Fibroblast of villous mesenchyme (primary cell): ENCODE measurements at places on chromosomes 5 and 9.

GRCh38 chr5:173201636-173202265 is 33.3 kb downstream of the NKX2-5 start:
- DNase-seq, result peak; percentile 37

GRCh38 chr9:128706671-128707381 is 4.5 kb downstream of the PKN3 start:
- DNase-seq, result no peak

DNA sequence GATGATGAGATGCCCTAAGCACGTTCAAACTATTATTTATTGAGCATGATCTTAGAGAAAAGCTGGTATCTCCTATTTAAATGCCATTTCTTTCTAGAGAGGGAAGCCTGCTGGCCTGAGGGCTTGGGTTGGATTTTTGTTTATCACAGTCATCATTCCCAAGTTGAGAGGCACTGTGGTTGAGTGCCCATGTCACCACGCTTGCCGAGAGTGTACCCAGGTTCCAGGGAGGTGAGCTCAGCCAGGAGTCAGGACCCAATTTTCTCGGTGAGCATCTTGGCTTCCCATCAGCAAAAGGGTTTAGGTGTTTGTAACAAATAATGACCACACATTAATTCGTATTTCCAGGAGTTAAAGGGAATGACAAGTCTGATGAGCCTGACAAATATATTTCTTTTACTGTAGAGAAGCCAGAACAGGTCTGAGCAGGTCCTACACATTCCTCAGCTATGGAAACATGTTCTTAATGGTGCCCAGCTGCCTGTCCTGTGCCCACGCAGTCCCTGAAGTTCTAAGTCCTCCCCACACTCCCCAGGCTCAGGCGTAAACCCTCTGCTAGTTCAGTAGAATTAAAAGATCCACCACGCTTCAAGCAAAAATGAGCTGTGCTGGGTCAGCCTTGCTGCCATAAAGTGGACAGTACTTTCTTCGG is 258.9 kb upstream of the IRX2 start:
- DNase-seq, result no peak

GRCh38 chr5:164578911-164579310 is 1073.5 kb downstream of the MAT2B start:
- no peak for DNase-seq

DNA sequence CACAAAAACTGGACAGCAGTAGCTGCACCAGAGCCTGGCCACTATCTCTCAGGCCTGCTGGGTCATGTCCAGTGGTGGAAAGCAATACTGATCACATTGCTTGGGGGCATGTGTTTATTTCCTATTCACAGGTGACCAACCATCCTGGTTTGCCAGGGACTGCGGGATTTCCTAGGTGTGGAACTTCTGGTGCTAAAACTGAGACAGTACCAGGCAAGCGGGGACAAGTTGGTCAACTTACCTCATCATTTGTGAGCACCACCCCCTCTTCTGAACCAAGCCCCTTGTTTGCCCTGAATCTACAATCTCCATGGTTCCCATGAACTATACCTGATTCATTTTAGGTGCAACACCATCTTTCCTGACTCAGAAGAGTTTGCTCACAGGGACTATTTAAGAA is 81.3 kb downstream of the TNC start:
- DNase-seq, result no peak

GRCh38 chr5:90813392-90813791 is 254.8 kb downstream of the ADGRV1 start:
- no peak for DNase-seq

DNA sequence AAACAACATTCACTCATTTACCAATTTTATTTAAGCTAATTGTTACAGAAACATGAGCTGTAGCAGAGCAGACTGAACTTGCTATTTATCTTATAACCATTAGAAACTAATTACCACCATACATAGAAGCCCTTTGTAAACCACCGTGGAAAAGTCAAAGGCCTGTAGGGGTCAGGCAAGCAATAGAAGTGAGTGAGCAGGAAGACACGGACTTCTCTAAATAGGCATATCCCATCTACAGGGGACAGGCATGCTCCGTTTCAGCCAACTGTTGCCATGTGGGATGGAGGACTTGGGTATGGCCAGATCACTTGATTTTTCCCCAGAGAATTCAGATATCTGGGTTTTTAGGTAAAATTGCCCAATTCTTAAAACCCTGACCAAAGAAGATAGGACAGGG is 44.8 kb downstream of the PRRC1 start:
- DNase-seq, result no peak

DNA sequence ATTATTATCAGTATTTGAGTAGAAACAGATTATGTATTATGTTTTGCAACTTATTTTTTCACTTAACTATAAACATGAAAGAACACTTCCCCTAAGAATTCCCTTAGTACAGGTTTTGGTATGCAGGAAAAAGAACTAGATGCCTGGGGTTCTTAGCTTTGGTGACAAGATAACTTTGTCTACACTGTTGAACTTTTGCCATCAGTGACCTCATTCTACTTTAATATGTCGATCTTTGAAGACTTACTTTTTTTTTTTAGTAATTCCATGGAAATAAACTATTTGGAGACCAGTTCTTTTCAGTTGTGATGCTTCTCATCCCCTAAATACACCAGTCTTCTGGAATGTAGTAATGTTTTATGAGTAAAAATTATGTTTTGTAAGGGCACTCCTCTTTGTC is 34.3 kb downstream of the ZNF462 start:
- DNase-seq, result peak; percentile 63

- no peak for DNase-seq
Observed at GRCh38 chr5:69454460-69455249, 37.9 kb upstream of the OCLN start.

GRCh38 chr5:136164226-136164625 is 28.7 kb downstream of the SMIM32 start:
- no peak for DNase-seq

DNA sequence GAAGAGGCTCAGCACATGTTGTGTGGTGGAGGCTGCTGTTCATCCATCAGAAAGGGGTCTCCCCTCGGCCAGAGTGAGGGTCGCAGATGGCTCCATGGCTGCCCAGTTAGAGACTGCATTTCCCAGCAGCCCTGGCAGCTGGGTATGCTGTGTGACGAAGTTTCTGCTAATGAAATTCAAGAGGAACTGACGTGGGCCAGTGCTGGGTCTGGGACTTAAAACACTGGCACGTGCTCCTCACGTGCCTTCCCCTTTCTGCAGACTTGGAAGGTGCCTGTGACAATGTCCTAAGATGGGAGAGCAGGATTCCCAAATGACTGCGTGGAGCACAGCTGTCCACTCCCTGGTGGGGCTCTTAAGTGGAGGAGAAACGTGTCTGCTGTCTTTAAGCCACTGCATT is 114.5 kb upstream of the RAPGEF1 start:
- peak; percentile 12 for DNase-seq

- DNase-seq, result peak; percentile 34
Observed at GRCh38 chr5:81852291-81853029, 101.6 kb upstream of the SSBP2 start.

- no peak for DNase-seq
Observed at GRCh38 chr5:170168797-170169196, 63.1 kb downstream of the FOXI1 start.

GRCh38 chr5:83034036-83034435 is 43.2 kb downstream of the TMEM167A start:
- DNase-seq, result no peak

DNA sequence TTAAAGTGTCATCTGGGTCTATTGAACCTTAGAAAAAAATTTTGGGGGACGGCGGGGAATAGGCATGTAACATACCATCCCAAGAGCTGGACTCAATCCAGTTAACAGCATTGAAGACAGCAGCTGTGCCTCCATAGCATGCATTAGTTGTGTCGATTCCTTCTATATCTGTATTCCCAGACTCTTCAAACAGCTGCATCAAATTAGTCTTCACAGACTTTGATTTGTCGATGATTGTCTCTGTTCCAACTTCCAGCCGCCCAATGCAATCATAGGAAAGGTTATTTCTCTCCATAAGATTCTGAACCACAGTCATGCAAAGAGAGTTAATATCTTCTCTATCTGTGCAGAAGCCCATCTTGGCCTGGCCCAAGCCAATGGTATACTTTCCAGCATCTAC is 14.8 kb downstream of the HMGCS1 start:
- no peak for DNase-seq

DNA sequence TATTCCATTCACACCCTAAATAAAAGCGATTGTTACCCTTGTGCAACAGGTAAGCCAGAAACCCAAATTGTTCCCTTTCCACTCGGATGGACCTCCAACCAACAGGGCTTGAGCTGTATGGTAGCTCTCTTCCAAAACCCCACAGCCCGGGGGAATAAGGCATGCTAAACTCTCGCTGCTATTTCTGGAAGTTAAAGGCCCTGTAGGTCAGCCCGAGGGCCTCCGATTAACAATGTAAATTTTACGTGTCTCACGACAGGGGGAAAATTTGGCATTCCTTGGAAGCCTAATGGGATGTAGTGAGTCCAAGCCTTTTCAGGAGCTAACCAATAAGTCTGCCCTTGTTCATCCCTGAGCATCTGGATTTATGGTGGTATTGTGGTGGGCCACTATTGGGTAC is 26.0 kb downstream of the CNOT8 start:
- no peak for DNase-seq

- no peak for DNase-seq
Observed at GRCh38 chr5:2705861-2706260, 45.6 kb downstream of the IRX2 start.

GRCh38 chr5:112822456-112822855 is 38.6 kb upstream of the SRP19 start:
- DNase-seq, result no peak

- DNase-seq, result peak; percentile 44
Observed at GRCh38 chr5:151663617-151664293, 23.0 kb downstream of the SPARC start.

GRCh38 chr5:124337996-124338395 is 408.4 kb downstream of the ZNF608 start:
- peak; percentile 28 for DNase-seq

- DNase-seq, result peak; percentile 89
Observed at GRCh38 chr5:14809369-14810155, 62.0 kb downstream of the ANKH start.

DNA sequence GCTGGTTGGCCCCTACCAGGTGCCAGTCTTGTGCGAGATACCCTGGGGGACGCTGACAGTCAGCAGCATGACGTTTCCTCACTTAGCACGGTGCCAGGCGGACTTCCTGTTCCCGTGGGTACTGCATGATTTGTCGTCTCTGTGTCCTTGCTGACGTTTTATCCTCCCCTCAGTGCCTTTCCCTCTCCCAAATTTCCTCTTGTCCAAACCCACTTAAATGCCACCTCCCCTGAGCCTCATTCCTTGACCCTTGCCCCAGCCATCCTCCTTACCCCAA is 60.6 kb upstream of the SAP30L start:
- DNase-seq, result no peak

DNA sequence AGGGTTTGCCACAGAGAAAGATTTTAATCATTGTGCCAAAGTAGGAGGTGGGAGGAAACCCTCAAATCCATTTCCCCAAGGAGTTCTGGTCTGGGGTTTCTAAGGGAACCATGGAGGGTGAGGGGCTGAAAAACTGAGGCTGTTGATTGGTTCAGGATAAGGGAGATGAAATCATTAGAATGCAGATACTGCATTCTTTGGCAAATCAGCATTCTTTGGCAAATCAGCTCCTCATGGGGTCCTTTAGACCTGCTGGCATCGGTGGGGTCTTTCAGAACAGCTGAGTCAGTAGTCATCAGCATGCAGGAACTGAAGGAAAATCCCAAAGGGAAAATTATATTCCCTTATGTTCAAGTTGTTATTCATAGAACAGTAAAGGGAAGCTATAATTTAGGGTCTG is 585.5 kb downstream of the ISL1 start:
- DNase-seq, result no peak

GRCh38 chr9:110951805-110952539 is 86.3 kb downstream of the LPAR1 start:
- no peak for DNase-seq

GRCh38 chr5:35294976-35295375 is 64.7 kb upstream of the PRLR start:
- no peak for DNase-seq

DNA sequence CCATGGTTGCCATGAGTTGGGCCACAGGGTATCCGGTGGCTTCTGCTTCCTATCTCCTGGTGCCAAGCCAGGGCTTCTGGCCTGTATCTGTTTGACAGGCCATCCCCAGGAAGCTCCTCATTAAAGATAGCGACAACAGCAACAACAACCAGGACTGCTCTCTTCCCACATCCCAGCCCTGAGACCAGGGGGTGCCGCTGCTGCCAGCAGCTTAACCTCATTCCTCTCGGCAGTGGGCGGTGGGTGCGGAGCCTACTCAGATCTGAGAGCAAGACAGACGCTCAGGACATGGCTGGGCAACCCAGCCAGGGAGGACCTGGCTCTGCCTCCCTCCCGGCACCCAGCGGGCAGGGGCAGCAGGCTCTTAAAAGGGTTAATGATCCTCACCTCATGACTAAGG is 98.3 kb downstream of the PSD2 start:
- DNase-seq, result peak; percentile 12

DNA sequence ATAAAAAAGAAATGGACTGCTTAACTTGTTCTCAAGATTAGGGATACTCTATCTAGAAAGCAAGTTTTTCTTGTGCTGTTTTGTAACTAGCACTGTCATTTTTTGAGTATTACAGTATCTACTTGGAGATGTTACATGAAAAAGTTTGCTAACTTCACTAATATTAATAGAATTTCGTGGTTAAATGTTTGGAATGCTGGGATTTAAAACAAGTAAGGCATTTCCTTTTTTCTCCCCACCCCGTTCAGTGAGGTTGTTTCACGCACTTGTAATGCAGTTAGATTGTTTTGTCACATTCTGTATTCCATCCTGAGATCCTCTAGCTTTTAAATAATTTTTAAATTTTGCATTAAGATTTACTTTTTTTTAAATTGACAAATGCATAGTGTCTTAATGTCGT is 20.0 kb upstream of the TEK start:
- peak; percentile 87 for DNase-seq

- peak; percentile 73 for DNase-seq
Observed at GRCh38 chr5:82466986-82467561, 188.9 kb upstream of the RPS23 start.

- DNase-seq, result no peak
Observed at GRCh38 chr5:101271416-101271815, 368.3 kb upstream of the ST8SIA4 start.

- no peak for DNase-seq
Observed at GRCh38 chr5:14125262-14125661, 17.9 kb upstream of the TRIO start.

GRCh38 chr5:34439601-34440000 is 216.5 kb upstream of the RAI14 start:
- DNase-seq, result peak; percentile 56

DNA sequence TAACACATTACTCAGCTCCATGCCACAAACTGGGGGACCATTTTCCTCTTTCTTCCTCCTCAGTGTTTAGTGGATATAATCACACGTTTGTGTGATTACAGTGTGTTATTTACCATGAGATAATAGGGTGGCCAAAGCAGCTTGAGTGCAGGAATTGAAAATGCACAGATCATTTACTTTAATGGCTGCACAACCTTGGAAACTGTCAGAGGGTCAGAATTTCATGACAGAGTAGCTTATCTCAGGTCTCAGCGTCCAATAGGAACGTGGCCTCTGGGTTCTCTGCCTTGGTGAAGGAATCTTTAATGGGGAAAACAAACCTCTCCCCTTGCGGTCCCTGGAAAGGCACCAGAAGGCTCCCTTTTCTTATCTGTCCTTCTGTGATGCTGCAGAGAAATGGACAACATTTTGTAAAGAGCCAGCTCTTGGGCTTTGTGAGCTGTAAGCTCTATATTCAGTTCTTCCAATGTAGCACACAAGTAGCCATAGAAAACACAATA is 87.4 kb upstream of the CD180 start:
- DNase-seq, result no peak
